A549 treated with AZD2906 at 1 μM for 4 hours (cell line): ENCODE measurements at places on chromosomes 6 and 20. TPM values are rescaled to one million over a fixed set of nuclear protein-coding genes. Genes with fewer than 3 reads are reported as not detected.

KIF25 gene
- 0.03 to 0.07 TPM in 2 of 5 replicates, not detected in the others for total RNA-seq

ANGPT4 gene
- 0.02 to 0.04 TPM (median 0.03 TPM) in 4 of 5 replicates, not detected in the other for total RNA-seq

CASS4 gene
- 0.03 to 0.09 TPM (median 0.03 TPM) in 3 of 5 replicates, not detected in the others for total RNA-seq

SEL1L2 gene
- not detected in 5 replicates for total RNA-seq

ADGRF1 gene
- total RNA-seq: not detected in 5 replicates

ZC3H12D gene
- total RNA-seq: 0.01 to 0.07 TPM (median 0.02 TPM) in 5 replicates

CCDC170 gene
- 0.05 to 0.14 TPM (median 0.08 TPM) in 5 replicates for total RNA-seq

LST1 gene
- 0.14 to 0.41 TPM (median 0.29 TPM) in 5 replicates for total RNA-seq
